ENCODE measurements at places on chromosomes 1 and 21.

DNA sequence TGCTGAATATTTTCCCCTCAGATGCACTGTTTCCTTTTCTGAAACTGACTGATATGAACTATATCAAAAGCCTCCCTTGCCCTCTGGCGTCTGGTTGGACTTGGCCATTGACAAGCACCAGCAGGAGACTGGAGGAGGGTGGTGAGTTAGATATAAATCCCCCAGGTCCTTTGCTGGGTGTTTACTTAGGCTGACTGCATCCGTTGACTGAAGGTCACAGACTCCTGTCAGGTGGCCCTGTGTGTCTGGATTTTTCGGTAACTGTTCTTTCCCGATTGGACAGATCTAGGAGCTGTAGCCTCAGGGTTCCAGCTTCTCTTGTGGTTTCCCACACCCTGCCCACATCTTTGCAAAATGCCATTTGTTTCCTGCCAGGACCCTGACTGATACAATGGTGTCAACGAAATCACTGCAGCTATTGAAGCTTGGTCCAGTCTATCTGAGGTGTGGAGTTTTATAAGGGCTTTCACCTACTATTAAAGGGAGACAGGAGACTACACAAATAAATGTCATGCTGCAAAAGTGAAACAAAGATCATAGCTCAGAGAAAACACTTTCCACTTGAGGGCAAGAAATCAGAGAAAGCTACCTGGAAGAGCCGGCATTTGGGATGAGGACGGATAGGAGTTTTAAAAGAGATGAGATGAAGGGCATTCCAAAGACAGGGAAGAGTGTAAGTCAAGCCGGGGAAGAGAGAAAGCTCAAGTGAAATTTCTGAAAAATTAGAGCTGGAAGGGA lies 1.5 kb upstream of the MAGI3 start:
- peak; percentile 20 for DNase-seq

GRCh38 chr21:15183813-15184257 lies 119.0 kb upstream of the NRIP1 start:
- no peak for DNase-seq

GRCh38 chr1:189939967-189940366 lies 537.7 kb downstream of the BRINP3 start:
- no peak for DNase-seq

- DNase-seq: no peak
These were observed 141.0 kb downstream of the USP25 start for GRCh38 chr21:15870819-15871218.

DNA sequence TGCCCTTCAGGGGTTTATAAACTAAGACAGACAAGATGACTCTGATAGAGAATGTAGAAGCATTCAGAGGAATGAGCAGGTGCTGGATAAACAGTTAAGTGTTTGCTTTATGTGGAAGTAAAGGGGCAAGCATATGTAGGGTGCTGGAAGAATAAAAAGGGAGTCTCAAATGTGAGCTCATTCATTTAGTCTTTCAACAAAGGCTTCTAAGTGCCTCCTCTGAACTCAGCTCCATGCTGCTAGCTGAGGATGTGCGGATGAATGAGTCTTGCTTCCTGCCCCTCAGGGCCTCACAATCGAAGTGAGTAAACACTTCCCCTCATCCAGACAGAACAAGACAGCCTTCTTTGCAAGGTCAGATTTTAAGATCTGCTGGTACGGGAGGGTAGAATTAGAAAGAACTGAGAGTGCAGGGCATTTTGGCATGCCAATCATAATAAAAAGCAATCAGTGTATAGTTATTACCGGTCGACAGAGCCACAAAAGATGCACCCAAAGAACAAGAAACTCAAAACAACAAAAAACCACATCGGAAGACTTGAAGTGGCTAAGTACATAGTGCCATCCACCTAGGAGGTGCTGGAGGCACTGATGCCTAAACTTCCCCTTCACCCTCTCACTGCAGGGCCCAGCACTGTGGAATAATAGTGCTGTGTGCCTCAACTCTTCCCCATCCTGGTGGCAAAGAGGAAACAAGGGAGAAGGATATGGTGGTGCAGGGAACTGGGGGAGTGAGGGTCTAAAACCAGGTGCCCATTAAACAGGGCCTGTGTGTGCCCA lies 69.8 kb downstream of the TNR start:
- DNase-seq: no peak
